ENCODE measurements at places on chromosomes 1 and 21. TPM values are rescaled to one million over a fixed set of nuclear protein-coding genes. Genes with fewer than 3 reads are reported as not detected.

Gene UBE2U
- total RNA-seq: 1.2 TPM

DNA sequence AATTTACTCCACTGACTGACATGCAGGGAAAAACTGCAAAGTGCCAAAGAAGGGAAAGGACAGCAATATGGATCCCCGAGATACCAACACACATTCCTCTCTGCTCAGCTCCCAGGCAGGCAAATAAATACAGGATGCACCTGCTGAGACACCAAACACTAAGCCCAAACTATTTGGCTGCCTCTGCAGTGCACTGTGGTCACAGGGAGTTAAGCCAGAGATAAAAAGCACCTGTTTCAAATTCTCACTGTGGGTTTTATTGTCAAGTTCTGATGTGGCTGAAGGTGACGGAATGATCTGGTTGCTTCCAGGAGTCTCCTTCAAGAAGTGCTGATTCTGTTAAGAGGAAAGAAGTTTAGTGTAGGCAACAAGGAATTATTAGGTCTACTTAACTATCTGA is 17.7 kb downstream of the TEX38 start:
- H3K27ac ChIP-seq: no peak overlapping the region
- H3K4me3 ChIP-seq: no peak overlapping the region
- peaks cover 31% of the 10 kb centered on the region for H3K36me3 ChIP-seq
- H3K4me1 ChIP-seq: peaks cover 34% of the 10 kb centered on the region
- H3K27me3 ChIP-seq: no peaks in the 10 kb centered on the region

Gene KCNN3
- 2.6 TPM for total RNA-seq

Gene SAMSN1
- 1.0 TPM for total RNA-seq

GRCh38 chr1:207221934-207222351 is 99.5 kb upstream of the CD55 start:
- no peak overlapping the region for H3K4me3 ChIP-seq
- H3K27ac ChIP-seq: no peak overlapping the region
- peaks cover 13% of the 10 kb centered on the region for H3K4me1 ChIP-seq
- no peaks in the 10 kb centered on the region for H3K27me3 ChIP-seq

Gene GFI1
- 1.3 TPM for total RNA-seq

DNA sequence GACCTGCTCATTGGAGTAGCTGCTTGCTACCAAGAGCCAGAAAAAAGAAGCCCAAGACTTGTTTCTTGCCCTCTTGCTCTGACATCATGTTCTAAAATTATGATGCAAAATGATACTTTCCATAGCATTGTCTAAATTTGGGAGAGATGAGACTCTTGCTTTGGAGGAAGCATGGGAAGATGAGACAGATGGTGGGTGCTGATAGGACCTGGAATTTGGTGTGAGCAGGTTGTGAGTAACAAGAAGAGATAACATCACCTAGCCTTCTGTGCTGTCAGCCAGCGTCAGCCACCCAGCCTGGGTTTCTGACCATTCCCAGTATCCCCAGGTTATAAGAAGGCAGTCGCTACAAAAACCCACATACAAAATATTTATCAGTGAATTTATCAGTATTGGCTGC is 67.1 kb upstream of the GCLM start:
- no peak overlapping the region for H3K4me3 ChIP-seq
- H3K27ac ChIP-seq: no peak overlapping the region
- DNase-seq: no peak
- H3K4me1 ChIP-seq: peaks cover 13% of the 10 kb centered on the region

Gene TNFRSF8
- total RNA-seq: 0.38 TPM

DNA sequence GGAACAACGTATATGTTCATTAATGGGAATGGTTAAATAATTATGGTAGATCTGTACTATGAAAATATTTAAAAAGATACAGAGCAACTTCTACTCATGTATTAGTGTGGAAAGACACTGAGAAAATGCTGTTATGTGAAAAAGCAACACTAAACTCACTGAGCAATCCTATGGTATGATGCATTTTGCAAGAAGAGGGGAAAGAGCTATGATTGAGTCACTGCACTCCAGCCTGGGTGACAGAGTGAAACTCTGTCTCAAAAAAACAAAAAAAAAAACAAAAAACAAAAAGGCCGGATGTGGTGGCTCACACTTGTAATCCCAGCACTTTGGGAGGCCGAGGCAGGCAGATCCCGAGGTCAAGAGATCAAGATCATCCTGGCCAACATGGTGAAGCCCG is 44.4 kb downstream of the ATP5PO start:
- H3K4me3 ChIP-seq: no peak overlapping the region
- DNase-seq: no peak
- H3K4me1 ChIP-seq: no peaks in the 10 kb centered on the region
- no peaks in the 10 kb centered on the region for H3K27me3 ChIP-seq
- no peak overlapping the region for H3K27ac ChIP-seq
- H3K36me3 ChIP-seq: no peaks in the 10 kb centered on the region

Measured in heart right ventricle (tissue), 16 donors.